ENCODE measurements at places on chromosomes 7 and 10.

GRCh38 chr7:30923774-30924413 lies 12.2 kb downstream of the AQP1 start:
- DNase-seq = no peak

DNA sequence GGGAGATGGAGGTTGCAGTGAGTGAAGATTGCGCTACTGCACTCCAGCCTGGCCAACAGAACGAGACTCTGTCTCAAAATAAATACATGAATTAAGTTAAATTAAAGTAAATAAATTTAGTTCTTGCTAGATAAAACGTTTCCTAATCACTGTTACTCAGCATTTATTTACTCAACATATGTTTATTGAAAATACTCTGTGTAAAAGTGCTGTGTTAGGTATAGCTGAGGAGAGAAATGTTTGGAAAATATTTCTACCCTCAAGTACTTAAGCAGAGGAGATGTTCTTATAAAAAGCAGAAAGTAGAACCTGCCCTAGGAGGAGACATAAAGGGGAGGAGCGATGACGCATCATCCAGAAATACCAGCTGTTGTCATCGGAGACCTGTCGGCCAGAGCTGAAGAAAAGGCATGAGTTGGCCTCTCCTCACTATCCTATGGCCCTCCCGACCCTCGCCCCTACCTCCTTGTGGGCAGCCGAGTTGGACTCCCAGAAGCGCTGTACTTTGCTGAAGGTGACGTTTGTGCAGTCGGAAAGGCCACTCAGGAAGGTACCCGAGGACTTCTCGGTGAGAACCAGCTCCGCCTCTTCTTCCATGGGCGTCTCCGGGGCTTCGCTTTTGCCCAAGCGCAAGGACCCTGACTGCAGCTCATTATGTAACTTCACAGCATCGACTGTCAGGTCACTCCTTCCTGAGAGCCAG lies 1.1 kb downstream of the RRP12 start:
- DNase-seq = no peak

DNA sequence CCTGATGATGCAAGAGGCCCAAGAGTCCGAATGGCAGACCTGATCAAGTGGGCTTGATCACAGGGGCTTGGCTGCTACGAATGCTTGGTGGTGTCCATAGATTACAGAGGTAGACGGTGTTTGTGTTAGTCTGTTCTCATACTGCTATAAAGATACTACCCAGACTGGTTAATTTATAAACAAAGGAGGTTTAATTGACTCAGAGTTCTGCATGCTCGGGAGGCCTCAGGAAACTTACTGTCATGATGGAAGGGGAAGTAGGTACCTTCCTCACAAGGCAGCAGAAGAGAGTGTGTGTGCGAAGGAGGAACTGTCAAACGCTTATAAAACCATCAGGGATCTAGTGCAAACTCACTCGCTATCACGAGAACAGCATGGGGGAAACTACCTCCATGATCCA lies 268.9 kb upstream of the KLF6 start:
- no peak for DNase-seq

GRCh38 chr10:51010977-51011376 lies 63.3 kb upstream of the PRKG1 start:
- DNase-seq = no peak

DNA sequence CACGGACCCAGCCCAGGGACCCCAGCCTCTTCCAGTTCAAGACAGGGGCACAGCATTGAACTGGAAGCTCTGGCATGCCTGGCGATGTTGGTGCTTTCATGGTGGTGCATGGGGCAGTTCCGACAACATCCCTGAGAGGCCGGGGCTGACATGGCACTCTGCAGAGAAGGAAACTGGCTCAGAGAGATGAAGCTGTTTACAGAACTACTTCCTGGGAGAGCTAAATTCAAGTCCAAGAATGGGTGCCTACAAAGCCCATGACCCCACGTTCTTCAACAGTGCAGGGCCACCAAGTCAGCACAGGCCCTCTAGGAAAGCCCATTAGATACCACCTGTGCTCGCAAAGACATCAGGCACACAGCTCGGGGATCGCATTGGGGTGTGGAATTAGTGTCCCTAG lies 470.9 kb upstream of the MGMT start:
- DNase-seq = no peak

All from stimulated activated CD4-positive, alpha-beta T cell treated with anti-CD3 and anti-CD28 coated beads, Interleukin-15, amount 100 ng/mL, for 48 hours (primary cell).